Liver (tissue), 10 donors: ENCODE measurements at places on chromosomes 5 and 9. TPM values are rescaled to one million over a fixed set of nuclear protein-coding genes. Genes with fewer than 3 reads are reported as not detected.

The CNTNAP3 gene
- polyA plus RNA-seq = 0.68 TPM

The ANKRD18B gene
- polyA plus RNA-seq = not detected

DNA sequence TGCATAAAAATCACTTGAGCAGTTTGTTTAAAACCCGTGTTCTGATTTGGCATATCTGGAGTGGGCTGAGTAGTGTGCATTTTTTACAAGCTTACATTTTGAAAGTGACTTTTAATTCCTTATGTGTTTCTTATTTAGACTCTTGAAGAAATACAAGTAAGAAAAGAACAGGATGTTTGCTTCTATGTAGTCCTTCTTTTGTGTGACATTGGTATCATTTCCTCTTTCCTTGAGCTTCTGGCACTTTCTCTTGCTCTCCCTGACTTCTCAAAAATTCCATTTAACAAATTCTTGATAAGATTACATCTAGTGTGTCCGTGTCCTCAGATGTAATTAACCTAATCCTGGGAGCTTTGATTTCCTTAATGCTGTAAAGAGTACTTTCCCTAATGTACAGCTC lies 12.5 kb downstream of the GARNL3 start:
- H3K36me3 ChIP-seq = no peaks in the 10 kb centered on the region
- H3K27me3 ChIP-seq = no peaks in the 10 kb centered on the region
- H3K27ac ChIP-seq = no peak overlapping the region
- H3K4me1 ChIP-seq = no peaks in the 10 kb centered on the region
- H3K4me3 ChIP-seq = no peak overlapping the region

DNA sequence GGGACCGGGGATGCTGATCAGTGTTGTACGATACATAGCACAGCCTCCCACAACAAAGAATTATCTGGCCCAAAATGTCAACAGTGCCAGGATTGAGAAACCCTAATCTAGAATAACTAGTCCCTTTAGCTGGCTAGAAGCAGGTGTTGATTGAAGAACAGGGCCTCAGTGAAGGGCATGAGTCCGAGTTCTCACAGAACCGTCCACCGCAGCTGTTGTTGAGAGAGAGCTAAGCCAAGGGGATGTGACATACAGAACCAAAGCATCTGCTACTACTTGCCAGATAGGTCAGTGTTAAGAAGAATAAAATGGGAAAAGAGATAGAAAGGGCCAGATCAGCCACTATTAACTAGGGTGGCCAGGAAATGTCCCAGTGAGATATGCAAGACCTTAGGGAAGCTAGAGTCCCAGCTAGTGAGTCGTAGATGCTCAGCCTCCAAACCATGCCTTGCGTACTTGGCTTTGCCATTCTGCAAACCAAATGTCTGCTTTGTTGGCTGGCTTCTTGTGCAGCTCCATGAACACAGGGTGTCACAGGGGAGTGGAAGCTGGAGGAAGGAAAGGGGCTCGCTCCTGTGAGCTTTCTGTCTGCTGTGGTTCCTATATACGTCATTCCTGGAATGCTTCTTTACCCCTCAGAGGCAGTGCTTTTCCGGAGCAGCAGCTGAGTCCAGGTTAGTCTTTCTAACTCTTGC lies 68.9 kb downstream of the FBXO38 start:
- DNase-seq = no peak
- H3K4me3 ChIP-seq = no peak overlapping the region
- H3K27ac ChIP-seq = no peak overlapping the region
- no peaks in the 10 kb centered on the region for H3K27me3 ChIP-seq

DNA sequence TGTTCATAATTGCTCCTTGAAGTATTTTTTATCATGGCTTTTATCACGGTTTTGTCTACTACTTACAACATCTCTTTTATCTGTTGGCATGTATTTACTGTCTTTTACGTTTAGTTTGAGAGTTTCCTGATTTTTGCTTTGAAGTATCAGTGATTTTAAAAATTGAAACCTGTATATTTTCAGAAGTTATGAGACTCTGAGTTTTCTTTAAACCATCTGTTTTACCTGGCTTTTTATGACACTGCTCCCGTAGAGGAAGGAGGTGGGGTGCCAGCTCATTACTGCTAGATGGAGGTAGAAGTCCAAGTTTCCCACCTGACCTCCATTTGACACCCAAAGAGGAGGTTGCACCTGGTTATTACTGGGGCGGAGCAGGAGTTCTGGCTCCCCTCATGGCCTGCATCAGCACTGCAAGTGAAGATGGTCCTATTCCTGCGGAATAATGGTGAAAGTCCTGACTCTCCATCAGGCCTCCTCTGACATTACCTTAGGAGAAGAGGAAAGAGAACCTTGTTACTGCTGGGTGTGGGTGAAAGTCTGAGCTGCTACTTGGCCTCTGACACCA lies 10.0 kb upstream of the ZNF131 start:
- H3K36me3 ChIP-seq = no peaks in the 10 kb centered on the region
- H3K4me3 ChIP-seq = no peak overlapping the region
- no peak for DNase-seq
- no peaks in the 10 kb centered on the region for H3K27me3 ChIP-seq
- no peaks in the 10 kb centered on the region for H3K4me1 ChIP-seq

GRCh38 chr9:114382699-114383520 lies 4.9 kb downstream of the AKNA start:
- H3K27me3 ChIP-seq = no peaks in the 10 kb centered on the region
- peaks cover 53% of the 10 kb centered on the region for H3K4me1 ChIP-seq
- H3K4me3 ChIP-seq = no peak overlapping the region
- peaks cover 6% of the 10 kb centered on the region for H3K36me3 ChIP-seq
- peak overlapping the region; percentile 80 for H3K27ac ChIP-seq

The GABRP gene
- polyA plus RNA-seq = not detected

DNA sequence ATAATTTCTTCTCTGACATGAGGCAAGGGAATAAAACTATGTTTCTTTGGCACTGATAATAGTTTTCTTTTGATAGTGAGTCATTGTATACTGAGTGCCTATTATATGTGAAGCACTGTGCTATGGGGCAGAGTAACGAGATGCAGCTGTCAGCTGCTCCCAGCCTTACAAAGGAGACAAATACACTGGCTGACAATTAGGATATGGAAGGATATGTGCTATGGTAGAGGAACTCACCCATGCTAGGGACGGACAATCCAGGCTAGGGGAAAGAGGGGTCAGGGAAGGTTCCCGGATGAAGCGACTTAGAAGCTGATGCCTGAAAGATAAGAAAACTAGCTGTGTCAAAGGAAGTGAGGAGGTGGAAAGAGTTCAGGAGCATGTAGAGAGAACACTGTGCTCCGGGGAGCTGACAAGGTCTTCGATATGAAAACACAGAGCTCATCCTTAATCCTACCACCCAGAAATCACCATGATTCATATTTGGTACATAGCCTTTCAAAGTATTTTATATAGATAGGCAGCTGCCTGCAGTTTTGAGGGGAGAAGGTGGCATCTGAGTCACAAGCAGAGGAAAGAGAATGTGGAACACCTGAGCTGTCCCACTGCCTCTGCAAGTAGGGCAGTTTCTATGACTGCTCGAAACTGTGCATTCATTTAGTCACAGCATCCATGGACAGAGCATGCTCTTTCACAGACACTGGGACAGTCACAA lies 12.1 kb downstream of the BSPRY start:
- no peaks in the 10 kb centered on the region for H3K27me3 ChIP-seq
- no peak overlapping the region for H3K27ac ChIP-seq
- no peaks in the 10 kb centered on the region for H3K36me3 ChIP-seq
- no peak overlapping the region for H3K4me3 ChIP-seq
- DNase-seq = no peak

DNA sequence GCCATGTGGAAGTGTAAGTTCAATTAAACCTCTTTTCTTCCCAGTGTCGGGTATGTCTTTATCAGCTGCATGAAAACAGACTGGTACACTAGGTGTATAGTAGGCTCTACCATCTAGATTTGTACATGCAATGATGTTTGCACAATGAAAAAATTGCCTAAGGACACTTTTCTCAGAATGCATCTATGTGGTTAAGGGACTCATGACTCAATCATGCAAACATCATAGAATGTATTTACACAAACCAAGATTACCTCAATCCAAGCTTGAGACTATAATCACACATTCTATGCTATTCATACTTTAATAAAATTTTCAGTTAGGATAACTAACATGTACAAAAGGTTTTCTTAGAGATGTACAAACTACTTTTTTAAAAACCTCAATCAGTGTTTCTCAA lies 1164.5 kb downstream of the CDH12 start:
- DNase-seq = no peak
- no peak overlapping the region for H3K27ac ChIP-seq
- no peaks in the 10 kb centered on the region for H3K4me1 ChIP-seq
- H3K4me3 ChIP-seq = no peak overlapping the region
- H3K27me3 ChIP-seq = no peaks in the 10 kb centered on the region

The CEL gene
- 0.08 TPM for polyA plus RNA-seq

DNA sequence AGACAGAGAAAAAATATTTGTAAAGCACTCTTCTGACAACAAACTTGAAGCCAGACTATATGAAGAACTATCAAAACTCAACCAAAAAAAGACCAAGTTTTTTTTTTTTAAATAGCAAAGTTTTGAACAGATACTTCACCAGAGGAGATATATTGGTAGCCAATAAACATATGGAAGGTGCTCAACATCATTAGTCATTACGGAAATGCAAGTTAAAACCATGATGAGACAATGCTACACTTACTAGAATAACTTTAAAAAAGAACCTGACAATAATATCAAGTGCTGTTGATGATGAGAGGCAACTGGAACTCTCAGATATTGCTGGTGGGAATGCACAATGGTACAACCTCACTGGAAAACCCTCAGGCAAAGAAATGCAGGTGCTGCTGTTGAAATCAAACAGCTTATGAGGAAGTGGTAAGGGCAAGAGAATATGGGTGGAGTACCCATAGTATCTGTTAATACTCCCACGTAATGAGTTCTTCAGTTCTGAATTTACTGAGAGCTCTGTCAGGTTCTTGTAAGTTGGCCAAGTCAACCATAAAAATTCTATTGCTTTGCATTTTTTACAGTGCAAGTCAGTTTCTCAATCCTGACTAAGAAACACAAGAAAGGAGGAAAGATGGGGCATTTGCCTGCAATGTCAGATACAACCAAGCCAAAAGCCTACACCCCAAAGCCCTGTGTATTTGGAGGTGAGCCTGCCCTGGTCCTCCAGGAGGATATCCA lies 87.3 kb upstream of the GNAQ start:
- no peaks in the 10 kb centered on the region for H3K4me1 ChIP-seq
- DNase-seq = no peak

The FOXD4L4 gene
- polyA plus RNA-seq = not detected

DNA sequence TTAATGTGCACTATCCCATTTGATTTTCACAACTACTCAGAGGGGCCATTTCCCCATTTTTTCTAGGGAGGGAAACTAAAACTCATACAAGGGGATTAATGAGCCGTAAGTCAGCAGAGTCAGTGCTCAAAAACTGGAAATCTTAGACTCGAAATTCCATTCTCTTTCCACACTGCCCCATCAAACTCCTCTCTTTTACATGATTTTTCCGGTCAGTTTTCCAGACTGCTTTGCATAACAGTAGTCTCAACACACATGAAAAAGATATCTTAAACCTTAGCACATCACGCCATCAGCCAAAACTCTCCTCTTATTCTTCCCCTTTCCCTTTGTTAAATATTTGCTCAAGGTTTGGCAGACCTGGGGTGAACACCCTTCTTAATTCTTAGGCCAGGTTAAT lies 332.0 kb downstream of the RFX3 start:
- no peak overlapping the region for H3K27ac ChIP-seq
- H3K4me3 ChIP-seq = no peak overlapping the region
- H3K27me3 ChIP-seq = no peaks in the 10 kb centered on the region
- no peaks in the 10 kb centered on the region for H3K36me3 ChIP-seq
- no peak for DNase-seq
- no peaks in the 10 kb centered on the region for H3K4me1 ChIP-seq
